ENCODE measurements at places on chromosomes 12 and 14.

DNA sequence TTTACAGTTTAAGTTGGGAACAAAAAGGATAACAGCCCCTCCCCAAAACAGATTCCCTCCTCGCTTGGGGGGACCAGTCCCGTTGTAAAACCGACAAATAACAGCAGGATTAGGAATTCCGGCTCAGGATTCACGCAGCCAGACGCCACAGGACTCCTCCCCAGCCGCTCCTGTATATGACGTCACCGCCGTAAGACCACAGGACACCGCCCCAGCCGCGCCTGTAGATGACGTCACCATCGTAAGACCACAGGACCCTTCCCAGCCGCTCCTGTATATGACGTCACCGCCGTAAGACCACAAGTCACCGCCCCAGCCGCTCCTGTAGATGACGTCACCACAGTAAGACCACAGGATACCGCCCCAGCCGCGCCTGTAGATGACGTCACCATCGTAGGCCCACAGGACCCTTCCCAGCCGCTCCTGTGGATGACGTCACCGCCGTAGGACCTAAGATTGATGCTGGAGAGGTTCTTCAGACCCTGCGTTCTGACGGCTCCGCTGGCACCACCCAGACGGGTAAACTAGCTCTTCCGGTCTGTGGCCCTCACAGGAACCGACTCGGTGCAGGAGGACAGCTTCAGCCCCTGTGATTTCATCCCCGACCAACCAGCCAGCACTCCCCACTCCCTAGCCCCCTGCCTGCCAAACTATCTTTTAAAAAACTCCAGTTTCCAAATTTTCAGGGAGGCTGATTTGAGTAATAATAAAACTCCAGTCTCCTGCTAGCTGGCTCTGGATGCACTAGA is 43.9 kb upstream of the FBRSL1 start:
- DNase-seq, result peak; percentile 97

DNA sequence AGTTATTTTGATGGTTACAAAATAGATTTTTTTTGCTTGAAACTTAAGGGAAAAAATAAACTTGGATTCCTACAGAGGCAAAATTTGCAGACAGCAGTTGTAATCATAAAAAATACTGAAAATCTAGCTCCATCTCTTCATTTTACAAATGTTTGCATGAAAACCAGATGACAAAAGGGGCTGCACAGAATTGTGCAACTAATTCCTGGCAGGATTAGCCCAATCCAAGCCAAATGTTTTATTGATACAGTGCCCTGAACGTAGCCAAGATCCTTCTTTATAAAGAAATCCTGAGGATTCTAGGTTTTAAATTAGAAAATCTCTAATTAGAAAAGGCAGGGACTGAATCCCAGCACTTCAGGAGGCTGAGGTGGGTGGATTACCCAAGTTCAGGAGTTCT is 356.4 kb upstream of the SEL1L start:
- DNase-seq, result no peak

- no peak for DNase-seq
Measured at GRCh38 chr12:68587448-68587873, 23.2 kb upstream of the RAP1B start.

DNA sequence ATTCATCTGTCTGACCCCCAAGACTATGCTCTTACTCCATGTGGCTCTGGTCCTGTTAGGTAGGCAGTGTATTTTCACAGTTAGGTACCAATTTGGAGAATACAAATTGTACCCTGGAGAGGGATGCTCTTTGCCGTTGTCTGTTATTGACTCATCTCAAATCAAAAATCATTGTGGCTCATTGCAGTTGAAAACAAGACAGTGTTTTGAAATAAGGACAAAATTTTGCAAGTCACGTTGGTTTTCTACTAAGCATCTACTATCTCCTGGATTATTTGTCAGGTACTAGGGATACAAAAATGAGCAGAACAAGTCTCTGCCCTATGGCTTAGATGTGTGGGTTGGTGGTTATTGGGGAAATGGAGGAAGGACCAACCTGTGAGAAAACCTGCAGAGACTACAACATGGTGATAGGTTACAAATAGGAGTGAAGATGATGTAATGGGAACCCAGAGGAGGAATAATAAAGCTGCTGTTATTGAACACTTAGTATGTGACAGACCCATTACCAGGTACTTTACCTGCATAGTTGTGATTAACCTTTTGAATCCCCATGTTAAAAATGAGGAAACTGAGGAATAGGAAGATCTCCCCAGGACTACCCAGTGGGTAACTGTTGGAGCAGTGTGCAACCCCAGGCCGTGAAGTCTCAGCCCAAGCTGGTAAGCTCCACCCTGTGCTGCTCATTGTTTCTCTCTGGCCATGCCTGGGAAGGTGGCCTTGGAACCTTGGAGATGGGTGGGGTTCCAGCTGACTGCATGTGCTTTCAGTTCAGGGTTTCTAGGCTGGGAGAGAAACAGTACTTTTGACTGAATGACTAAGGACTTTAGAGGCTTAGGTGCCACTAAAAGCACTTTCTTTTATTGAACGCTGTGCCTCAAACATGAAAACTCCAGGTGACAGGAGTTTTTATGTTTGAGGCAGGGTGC is 72.9 kb upstream of the SRSF5 start:
- DNase-seq, result no peak

DNA sequence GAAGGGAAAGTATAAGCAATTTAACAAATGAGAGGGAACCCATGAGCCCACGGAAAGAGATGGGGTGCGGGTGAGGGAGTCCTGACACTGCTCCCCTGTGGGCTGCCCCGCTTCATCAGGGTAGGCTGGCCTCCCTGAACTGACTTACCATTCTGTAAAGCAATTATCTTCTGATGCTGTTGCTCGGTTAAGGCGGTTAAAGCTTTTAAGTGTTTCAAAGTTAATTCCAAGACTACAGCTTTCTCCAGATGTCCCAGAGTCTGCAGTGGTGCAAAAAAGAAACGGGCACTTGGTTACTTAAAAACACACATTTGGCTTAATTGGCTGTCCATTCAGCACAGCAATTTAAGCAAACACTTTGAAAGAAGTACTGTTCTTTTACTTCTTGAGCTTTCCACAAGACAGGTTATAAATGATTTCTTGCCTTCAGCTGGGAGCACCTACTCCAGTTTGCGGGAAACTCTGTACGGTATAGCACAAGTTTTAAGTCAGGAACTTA is 1.3 kb downstream of the BHLHE41 start:
- no peak for DNase-seq

DNA sequence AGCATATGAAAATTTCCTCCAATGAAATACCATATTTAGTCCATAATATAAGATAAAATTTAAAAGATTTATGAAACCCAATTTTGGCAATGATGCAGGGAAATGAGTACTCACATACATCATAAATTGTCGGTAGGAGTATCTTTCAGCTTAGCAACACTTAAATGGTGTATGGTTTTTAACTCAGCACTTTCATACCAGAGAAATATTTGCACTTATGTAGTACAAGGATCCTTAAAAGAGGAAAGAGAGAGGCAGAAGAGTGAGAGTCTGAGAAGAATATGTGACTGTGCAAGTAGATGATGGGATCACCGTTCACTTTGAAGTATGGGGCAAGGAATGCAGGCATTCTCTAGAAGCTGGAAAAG is 379.3 kb upstream of the DCN start:
- no peak for DNase-seq

DNA sequence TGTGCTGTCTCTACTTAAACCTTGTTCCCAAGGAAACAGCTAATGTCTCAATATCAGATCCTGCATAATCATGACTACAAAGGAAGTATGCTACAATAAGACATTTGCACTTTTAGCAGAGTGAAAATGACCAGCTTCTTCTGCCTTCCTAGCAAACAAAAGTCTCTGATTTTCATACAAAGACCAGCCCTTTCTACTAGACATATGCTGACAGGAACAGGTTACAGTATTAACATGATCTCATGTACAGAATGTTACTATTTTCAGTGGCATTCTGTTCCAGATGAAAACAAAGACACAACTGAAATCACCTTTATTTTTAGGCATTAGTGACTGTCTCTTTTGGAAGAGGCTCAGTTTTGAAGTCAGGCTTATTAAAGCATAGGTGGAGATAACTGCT is 228.6 kb downstream of the MED13L start:
- DNase-seq, result no peak

DNA sequence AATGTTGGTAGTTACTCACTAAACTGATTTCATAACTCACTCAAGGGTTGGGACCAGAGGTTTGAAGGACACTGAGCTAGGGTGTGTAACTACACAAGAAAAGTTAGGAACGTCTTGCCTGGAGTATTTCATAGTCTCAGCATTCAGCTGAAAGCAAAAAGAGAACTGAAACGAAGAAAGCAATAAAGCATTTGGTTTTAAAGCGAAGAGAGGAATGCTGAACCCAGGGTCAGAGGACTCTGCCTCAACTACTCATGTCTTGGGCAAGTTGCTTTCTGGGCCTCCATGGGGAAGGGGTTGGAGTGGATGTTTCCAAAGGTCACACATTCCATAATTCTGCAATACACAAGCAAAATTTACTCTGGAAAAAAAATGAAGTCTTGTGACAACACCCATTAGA is 1.4 kb downstream of the GNS start:
- DNase-seq, result no peak

DNA sequence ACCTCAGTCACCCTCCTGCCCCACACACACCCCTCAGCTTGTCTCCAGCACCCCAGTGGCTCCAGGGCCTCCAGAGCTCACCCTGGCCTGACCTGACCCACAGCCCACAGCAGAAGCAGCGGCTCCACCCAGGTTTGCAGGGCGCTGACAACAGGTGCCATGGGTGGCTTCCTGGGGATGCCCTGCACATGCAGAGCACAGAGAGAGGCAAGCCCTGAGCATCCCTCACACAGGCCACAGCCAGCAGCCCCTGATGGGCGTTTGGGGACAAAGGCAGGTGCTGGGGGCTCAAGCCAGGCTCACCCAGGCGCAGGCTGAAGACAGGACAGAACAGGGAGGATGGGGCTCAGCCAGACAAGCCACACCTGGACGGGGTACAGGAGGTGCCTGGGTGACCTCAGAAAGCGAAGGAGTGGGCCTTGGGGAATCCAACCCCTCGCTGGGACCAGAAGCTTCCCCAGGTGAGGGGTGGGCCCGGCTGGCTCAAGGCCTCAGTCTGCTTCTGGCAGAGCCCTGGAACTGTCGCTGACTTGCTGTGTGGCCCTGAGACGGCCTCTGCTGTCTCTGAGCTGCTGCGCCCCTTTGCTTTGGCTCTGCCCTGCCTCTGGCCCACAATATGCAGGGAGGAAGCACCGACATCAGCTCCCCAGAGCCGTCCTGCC is 10.6 kb downstream of the ARL6IP4 start:
- DNase-seq, result no peak

DNA sequence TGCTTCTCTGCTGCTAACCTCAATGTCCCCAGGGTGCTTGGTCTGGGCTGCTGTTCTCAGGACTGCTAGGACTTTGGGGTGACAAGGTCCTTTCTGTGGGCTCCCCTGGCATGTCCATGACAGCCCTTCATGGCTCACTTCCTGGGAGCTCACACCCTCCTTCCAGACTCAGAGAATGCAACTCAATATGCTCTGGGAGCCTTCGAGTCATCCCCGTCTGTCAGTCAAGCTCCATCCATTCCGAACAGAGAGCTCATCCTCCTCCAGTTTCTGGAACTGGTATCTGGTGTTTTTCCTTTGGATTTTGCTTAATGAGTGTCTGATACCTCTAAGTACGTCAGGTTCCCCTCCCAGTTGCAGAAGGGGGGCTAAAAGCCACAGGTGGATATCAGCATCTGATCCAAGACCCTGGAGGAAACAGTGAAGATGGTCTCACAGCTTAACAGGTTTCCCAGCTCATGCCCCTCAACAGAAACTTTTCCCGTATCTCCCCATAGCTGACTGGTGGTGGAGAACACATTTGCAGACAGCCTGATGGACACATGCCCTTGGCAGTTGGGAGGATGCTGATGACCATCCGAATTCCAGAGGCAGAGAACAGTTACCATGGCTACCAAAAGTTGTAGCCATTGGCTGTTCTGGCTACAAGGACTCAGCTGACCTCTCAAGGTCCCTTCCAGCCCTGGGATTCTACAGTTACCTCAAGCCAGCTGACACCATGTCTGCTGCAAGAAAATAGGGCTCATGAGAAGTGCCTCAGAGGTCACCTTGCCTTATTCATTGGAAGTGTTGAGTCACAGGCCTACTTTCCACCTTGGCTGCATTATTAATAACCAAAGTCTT is 9.5 kb upstream of the RAB35 start:
- DNase-seq, result no peak

- DNase-seq, result no peak
Measured at GRCh38 chr12:7110661-7111060, 1.6 kb upstream of the C1RL start.

DNA sequence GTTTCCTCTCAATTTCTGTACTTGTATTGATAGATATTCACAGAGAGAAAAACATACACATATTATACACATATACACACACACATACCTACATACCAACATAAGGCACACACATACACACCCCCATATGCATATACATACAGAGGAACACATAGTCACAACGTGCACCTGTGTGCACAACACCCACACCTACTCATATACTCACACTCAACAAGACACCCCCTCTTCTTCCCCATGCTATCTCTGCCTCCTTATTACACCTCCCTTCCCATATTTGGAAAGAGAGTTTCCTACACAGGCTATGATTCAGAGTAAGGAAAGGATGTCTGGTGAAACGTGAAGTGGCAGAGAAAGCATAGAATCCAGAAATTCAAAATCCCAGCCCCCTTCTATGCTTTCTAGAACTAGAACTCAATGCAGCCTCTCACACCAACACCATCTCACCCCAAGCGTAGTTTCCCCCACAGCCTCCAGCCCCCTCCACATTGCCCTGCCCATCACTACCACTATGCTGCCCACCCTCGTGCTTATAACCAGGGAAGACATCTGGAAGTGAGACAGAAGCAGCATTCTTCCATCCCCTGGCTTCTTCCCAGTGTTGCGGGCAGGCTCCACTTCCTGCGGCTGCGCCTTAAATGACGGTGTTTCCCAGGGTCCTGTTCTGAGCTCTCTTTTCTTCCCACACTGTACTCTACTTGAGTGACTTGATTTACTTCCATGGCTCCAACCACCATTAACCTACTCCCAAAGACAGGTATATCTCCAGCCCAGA is 2.4 kb downstream of the RNASE8 start:
- no peak for DNase-seq

DNA sequence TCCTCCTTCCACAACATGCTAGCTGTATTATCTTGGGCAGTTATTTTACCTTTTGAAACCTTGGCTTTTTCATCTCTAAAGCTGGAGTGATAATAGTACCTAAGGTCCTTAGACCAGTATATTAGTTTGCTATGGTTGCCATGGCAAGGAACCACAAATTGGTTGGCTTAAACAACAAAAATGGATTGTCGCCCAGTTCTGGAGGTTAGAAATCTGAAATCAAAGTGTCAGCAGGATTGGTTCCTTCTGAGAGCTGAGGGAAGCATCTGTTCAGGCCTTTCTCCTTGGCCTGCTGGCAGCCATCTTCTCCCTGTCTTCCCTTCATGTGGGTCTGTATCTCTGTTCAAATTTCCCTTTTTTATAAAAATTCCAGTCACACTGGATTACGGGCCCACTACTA is 55.5 kb upstream of the SLC35F4 start:
- DNase-seq, result no peak
